ENCODE measurements at places on chromosomes 11 and 22.

DNA sequence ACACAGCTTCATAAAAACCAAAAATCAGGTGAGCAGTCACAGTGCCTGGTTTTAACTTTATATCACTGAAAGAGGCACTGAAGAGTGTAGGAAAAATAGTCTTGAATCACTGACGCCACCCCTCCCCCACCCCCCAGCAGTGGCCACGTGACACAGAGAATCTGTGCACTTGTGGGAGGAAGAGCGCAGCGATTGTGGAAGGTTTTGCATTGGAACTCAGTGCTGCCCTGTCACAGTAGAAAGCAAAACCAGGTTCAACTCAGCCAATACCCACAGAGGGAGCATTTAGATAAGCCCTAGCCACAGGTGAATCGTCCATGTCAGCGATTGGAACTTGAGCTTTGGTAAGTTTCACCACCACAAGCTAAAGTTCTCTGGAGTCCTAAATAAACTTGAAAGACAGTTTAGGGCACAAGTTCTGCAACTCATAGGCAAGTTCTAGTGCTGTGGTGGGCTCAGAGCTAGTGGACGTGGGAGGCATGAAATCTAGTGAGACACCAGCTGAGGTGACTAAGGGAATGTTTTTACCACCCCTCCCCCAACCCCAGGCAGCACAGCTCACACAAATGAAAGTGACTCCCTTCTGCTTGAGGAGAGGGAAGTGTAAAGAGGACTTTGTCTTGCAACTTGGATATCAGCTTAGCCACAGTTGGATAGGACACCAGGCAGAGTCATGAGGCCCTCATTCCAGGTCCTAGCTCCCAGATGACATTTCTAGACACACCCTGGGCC lies 13.3 kb downstream of the OR52B2 start:
- no peak for DNase-seq

- DNase-seq: peak; percentile 42
These were observed 110.9 kb upstream of the PITPNB start for GRCh38 chr22:28029956-28030355.

- no peak for DNase-seq
These were observed 70.9 kb downstream of the CCDC34 start for GRCh38 chr11:27291954-27292636.

GRCh38 chr22:30002861-30003486 lies 77.3 kb upstream of the HORMAD2 start:
- no peak for DNase-seq

- no peak for DNase-seq
These were observed 13.5 kb downstream of the SCYL1 start for GRCh38 chr11:65538232-65538914.

DNA sequence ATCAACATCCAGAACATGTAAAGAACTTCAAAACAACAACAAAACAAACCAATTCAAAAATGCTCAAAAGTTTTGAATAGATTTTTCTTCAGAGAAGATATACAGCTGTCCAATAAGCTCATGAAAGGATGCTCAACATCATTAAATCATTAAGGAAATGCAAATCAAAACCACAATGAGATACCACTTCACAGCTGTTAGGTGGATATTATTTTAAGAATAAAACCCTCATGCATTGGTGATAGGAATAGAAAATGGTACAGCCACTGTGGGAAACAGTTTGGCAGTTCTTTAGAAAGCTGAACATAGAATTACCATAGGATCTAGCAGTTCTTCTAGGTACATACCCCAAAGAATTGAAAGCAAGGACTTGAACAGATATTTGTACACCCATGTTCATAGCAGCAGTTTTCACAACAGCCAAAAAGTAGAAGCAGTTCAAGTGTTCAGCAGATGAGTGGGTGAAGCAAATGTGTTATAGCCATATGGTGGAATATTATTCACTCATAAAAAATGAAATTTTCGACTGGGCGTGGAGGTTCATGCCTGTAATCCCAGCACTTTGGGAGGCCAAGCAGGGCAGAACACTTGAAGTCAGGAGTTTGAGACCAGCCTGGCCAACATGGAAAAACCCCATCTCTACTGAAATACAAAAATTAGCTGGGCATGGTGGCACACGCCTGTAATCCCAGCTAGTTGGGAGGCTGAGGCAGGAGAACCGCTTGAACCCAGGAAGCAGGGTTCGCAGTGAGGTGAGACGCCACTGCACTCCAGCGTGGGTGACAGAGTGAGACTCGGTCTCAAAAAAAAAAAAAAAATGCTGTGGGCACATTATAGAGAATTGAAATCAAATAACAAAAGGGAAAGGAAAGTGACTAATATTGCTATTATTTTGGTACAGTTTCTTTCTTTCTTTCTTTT lies 42.9 kb downstream of the CBL start:
- no peak for DNase-seq

- no peak for DNase-seq
These were observed 229.1 kb upstream of the CARD18 start for GRCh38 chr11:105368711-105369110.

DNA sequence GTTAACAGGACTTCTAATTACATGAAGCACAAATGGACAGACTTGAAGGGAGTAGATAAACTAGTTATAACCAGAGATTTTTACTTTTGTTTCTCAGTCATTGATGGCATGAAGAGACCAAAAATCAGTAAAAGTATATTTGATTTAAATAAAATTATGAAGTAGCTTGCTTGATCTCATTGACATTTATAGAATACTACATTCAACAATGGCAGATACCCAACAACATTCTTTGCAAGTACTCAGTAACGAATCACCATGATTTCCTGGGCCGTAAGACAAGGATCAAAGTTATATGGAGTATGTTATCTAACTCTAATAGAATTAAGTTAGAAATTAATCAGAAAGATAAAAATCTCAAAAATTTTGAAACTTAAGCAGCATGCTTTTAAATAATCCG lies 317.6 kb downstream of the TBC1D22A start:
- no peak for DNase-seq

- DNase-seq: no peak
These were observed 39.5 kb downstream of the CDKN1C start for GRCh38 chr11:2846056-2846455.

DNA sequence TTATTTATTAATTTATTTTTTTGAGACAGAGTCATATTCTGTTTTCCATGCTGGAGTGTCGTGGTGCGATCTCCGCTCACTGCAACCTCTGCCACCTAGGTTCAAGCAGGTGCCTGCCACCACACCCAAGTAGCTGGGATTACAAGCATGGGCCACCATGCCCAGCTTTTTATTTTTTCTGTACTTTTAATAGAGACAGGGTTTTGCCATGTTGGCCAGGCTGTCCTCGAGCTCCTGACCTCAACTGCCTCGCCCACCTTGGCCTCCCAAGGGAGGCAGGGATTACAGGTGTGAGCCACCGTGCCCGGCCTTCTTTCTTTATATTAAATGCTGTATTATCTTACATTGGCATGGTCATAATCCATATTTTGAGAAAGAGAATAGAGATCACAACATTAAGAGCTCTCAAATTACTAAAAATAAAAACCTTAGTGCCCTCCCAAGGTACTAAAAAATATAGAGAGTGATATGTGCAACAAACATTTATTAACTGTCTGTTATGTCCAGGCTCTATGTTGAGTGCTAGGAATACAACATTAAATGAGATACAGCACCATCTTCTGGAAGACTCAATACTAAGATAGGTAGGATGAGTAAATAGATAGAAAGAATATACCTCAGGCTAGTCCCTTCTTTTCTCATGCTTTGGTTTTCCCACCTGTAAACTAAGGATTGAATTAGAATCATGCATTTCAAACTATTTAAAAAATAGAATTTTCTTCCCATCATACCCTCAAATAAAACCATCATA lies 84.1 kb downstream of the BBOX1 start:
- no peak for DNase-seq

- DNase-seq: no peak
These were observed 42.6 kb upstream of the LMO2 start for GRCh38 chr11:33934450-33934849.

Data from left forelimb (tissue), 1 donor.